NCI-H187 treated with DMSO at 0.1 percent for 48 hours (cell line): ENCODE measurements at places on chromosomes 16 and 17.
A peak's percentile ranks its signal among the peaks of the same experiment; 100 is the strongest.

GRCh38 chr17:59954856-59955255 lies 9.7 kb downstream of the RNFT1 start:
- no peak for DNase-seq

- DNase-seq: no peak
Measured at GRCh38 chr17:1759529-1759928, 2.3 kb upstream of the SERPINF1 start.

- DNase-seq: no peak
Measured at GRCh38 chr17:79125503-79125902, 50.9 kb downstream of the ENGASE start.

GRCh38 chr16:30094541-30095165 lies 1.4 kb downstream of the YPEL3 start:
- no peak for DNase-seq

DNA sequence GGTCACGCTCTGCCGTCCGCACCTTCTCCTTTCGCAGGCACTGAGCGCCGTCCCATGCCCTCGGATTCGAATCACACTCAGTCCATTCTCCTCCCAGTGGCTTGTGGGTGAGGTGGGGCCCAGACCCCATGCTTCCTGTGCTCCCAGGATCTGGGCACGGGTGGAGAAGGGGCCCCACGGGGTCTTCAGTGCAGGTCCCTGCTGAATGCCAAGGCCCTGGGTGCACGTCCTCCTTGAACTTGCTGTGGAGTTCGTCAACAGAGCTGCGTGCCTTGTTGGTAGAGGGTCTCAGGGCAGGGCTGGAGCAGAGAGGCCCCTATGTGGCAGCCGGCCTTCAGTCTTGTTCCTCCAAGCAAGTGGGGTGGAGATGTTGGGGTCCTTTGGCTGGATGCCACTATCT lies 7.3 kb upstream of the MC1R start:
- DNase-seq: no peak

- no peak for DNase-seq
Measured at GRCh38 chr16:56278196-56278855, 87.0 kb downstream of the GNAO1 start.

- no peak for DNase-seq
Measured at GRCh38 chr17:78935419-78936323, 10.5 kb upstream of the TIMP2 start.

- no peak for DNase-seq
Measured at GRCh38 chr16:53024045-53024444, 28.7 kb downstream of the CHD9NB start.

DNA sequence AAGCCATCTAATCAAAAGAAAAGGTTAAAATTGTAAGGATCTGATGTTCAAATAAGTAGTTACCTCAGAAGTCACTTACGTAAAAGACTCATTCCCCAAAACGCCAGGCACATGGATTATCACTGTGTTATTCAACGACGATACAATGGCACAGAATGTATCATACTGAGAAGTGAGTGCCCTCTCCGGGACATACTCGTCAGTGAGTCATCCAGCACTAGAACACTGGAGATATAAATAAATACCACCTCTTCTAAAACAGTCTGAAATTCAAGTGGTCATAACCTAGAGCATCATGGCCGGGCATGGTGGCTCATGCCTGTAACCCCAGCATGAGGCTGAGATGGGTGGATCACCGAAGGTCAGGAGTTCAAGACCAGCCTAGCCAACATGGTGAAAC lies 24.9 kb downstream of the USP31 start:
- DNase-seq: no peak

- no peak for DNase-seq
Measured at GRCh38 chr16:85112364-85112763, at the start of gene CIBAR2. CIBAR2 (minus strand) TSS chr16:85112472; CDS start chr16:85112352, 120 bp downstream.

- no peak for DNase-seq
Measured at GRCh38 chr17:42667088-42667951, 8.2 kb downstream of the TUBG2 start.

- no peak for DNase-seq
Measured at GRCh38 chr17:28398280-28398981, 7.6 kb downstream of the SLC46A1 start.

GRCh38 chr16:4904942-4905615 lies 31.9 kb downstream of the PPL start:
- no peak for DNase-seq

DNA sequence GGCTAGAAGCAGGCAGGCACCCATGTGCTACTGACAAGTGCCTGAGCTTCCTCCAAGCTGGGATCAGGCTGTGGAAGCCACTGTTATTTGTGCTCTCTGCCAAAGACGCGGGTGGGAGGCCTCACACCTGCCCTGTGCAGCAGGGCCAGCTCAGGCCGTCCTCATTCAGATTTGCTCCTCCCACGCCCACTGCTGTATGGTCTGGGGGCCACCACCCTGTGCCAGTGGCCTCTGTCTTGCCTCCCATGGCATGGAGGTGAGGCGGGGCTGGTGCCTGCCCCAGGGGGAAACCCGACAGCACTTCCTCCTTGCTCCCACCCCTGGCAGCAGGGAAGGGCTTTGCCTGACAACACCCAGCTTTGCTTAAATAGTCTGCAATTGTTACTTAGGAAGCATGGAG lies 356.5 kb upstream of the CDH8 start:
- no peak for DNase-seq

DNA sequence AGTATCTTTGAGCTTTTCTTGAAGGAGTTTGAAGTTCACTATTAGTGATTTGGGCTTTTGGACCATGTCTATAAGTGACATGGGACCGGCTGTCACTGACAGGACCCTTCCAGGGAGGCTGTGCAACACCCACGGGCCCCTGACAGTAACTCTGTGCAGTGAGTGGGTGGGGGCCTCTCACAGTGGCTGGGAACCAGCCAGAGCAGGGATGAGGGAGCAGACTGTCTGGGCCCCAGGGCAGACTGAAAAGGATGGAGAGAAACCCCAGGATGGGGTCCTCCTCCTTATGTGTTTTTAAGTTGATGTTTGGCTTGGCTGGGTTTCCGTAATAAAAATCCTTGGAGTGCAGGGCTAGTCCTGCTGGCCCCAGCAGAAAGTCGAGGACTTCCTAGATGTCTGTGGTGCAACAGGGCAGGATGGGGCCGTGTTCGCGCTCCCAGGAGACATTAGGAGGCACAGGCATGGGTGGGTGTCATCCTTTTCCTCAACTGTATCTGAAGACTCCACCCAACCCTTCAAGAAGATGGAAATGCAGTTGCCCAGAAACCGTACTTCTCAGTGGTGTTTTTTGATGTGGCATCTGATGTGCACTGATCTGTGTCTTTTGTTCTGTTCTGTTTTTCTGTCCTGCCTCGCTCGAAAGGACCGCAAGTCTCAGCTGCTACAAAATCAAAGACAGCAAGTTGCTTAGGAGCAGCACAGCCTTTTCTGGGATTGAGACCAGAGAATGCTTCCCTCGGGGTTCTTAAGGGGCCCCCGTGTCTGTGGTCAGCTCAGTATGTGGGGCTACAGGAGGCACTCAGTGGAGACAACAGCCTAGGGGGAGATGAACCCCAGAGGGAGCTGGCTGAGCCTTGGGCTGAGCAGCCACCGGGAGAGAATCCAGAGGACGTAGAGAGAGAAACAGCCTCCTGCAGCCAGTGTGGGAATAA lies 24.2 kb downstream of the PLD6 start:
- DNase-seq: no peak

DNA sequence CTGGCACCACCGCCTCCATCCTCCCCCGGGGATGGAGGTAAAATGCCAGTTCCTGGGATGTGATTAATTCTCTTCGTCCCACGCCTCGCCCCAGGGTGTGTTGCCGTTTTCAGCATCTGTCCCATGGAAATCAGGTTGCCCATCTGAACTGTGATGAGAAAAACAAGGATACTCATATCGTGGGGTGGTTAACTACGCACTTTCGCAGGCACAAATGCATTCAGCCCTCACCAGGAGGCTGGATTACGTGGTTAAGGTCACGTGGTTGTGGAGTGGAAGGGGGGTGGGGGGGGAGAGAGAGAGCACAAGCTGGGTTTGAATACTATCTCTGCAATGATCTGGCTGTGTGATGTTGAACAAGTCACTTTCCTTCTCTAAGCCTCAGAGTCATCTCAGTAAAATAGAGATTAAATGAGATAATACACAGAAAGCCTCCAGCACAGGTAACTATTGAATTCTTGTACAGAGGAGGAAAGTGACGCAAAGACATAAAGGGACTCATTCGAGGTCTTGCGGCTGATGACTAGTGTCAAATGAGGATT lies 74.7 kb downstream of the BMERB1 start:
- DNase-seq: no peak

GRCh38 chr16:88913001-88913612 lies 46.6 kb upstream of the PABPN1L start:
- no peak for DNase-seq

DNA sequence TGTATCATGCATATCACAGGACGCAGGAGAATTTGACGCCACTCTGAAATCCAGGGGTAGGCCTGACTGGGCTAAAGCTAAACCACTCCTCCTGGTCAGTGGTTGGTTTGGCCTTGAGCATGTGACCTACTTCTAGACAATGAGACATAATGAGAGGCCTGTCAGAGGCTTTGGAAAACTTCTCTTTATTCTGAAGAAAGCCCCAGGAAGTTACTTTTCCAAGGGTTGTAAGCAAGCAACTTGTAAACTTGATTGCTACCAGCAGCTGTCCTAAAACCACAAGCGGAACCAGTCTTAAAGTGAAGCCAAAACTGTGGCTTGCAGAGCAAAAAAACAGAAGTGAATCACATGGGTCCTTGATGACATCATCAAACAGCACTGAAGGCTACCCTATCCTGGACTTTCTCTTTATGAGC lies 138.2 kb upstream of the COX10 start:
- DNase-seq: no peak

- no peak for DNase-seq
Measured at GRCh38 chr17:61492759-61493526, 40.7 kb downstream of the TBX4 start.

DNA sequence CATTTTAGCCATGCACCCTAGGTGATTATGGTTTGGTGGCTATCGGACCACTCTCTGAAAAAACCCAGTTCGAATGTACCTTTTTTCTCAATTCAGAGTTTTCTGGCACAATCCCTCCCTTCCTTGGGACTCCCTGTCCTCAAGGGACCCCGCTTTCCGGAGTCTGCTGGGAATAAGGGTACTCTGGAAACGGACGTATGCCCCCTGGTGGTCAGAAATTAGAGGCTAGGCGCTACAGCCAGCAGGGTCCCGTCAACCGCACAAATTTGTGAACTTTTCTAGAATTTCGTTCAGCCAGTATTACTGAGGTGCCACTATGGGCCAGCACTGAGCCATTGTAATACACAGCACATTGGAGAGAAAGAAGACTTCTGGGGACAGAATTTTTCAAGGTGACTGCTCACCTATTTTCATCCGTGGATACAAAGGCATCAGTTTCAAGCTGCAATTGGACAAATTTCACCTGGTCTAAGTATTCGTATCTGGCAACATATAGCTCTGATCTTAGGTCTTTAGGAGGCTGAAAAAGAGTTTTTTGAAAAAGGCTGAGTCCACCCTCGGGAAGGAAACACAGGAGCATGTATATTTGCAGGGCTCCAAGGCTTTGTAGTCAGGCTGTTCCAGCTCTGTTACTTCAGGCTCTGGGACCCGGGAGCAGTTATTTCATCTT lies 27.1 kb upstream of the CRYBA1 start:
- no peak for DNase-seq

DNA sequence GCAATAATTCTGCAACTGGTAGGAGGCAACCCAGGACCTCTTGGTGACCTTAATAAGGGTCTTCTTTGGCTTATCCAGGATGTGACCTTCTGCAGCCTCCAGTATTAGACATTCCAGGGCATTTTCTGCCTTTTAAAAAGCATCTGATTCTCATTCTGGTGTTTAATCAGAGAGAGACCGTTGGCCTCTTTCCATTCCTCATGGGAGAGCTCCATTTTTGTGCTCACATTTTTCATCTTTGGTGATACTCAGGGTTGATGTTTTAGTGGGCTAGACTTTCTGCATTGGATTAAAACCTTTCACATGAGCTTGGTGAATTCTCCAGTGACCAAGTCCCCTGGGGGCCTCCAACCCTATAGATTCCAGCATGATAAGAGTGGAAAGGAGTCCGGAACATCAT lies 150.2 kb upstream of the CACNG5 start:
- no peak for DNase-seq

- DNase-seq: no peak
Measured at GRCh38 chr17:78629436-78629995, 52.3 kb upstream of the DNAH17 start.

GRCh38 chr16:87407511-87408112 lies 15.5 kb downstream of the MAP1LC3B start:
- DNase-seq: no peak

- no peak for DNase-seq
Measured at GRCh38 chr17:43517615-43518386, 28.3 kb downstream of the ETV4 start.

GRCh38 chr16:48317614-48318315 lies 67.4 kb downstream of the SIAH1 start:
- DNase-seq: no peak

GRCh38 chr16:84919708-84920107 lies 91.6 kb downstream of the ZDHHC7 start:
- DNase-seq: no peak

- no peak for DNase-seq
Measured at GRCh38 chr17:10198509-10199249, at the start of gene GAS7. GAS7 (minus strand) TSS chr17:10198606.

GRCh38 chr17:17041018-17041521 lies 1.2 kb upstream of the MPRIP start:
- peak; percentile 35 for DNase-seq

GRCh38 chr16:27801289-27801945 lies 251.5 kb downstream of the KATNIP start:
- no peak for DNase-seq

GRCh38 chr16:27718201-27719105 lies 168.5 kb downstream of the KATNIP start:
- no peak for DNase-seq

DNA sequence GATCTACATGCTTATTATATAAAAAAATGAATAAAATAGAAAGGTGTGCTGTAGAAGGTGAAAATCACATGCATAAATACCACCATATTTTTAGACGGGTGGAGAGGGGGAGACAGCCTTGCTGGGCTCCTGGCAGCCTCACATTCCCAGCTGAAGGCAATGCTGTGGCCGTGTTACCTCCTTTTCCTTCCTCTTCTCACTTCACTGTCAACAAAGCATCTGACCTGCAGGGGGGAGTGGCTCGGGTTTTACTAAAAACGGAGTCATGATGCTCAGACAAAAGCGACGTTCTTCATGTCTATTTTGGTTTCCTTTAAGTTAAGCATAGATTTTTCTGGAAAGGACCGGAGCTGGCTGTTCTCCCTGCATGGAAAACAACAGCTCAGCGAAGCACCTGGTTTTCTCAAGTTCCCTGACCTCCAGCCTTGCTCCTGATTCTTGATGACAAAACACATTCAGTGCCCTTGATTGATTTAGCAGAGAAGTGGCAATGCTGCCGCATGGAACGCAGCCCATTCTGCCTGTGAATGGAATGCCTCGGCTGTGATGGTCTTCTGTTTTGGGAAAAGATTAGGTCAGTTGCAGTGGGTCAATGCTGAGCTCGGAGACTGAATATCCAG lies 5.5 kb upstream of the RPTOR start:
- DNase-seq: no peak

GRCh38 chr16:50721549-50722404 lies 20.1 kb upstream of the CYLD start:
- DNase-seq: no peak

DNA sequence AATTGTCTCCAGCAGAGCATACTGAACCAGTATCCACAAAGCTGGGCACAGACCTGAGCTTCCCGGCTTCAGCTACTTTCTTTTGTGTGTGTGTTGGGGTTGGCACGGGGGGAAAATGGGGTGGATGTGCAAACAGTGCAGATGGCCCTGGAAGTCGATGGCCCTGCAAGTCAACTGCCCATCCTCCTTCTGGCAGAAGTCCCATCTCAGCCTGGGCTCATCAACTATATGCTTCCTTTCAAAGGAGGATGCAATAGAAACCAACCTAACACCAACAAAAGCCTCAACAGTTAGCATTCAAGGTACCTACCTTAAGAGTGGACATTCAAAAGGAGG lies 55.7 kb downstream of the SOX9 start:
- no peak for DNase-seq
